Stimulated activated CD8-positive, alpha-beta memory T cell treated with anti-CD3 and anti-CD28 coated beads, Interleukin-7, amount 100 ng/mL, for 1 hour (primary cell): ENCODE measurements at places on chromosomes 2 and 18.

DNA sequence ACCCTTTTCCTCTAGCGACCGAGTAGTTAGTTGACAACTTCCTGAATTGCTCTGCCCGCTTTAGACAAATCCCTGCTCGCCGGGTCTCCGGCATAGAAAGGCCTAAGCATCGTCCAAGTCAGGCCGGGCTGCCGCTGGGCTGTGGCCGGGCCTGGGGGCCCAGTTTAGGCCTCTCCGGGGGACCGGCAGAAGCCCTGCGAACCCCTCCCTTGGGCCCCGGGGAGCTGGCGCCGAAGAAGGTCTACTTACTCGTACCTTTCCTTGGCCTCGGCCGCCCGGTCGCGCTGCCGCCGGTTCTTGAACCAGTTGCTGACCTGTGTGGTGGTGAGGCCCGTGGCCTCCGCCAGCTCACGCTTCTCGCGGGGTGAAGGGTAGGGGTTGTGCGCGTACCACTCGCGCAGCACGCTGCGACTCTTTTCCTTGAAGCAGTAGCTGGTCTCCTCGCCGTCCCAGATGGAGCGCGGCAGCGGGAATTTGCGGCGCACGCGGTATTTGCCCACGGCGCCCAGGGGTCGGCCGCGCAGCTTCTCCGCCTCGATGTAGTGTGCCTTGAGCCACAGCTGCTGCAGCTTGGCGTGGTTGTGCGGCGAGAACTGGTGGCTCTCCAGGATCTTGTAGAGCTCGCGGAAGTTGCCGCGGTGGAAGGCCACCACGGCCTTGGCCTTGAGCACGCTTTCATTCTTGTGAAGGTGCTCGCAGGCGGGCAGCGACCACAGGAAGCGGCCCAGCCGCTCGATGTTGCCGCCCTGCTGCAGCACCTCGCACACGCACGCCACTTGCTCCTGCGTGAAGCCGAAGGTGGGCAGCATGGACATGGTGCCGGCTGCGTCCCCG is 739 bp downstream of the SIX2 start:
- DNase-seq: no peak

DNA sequence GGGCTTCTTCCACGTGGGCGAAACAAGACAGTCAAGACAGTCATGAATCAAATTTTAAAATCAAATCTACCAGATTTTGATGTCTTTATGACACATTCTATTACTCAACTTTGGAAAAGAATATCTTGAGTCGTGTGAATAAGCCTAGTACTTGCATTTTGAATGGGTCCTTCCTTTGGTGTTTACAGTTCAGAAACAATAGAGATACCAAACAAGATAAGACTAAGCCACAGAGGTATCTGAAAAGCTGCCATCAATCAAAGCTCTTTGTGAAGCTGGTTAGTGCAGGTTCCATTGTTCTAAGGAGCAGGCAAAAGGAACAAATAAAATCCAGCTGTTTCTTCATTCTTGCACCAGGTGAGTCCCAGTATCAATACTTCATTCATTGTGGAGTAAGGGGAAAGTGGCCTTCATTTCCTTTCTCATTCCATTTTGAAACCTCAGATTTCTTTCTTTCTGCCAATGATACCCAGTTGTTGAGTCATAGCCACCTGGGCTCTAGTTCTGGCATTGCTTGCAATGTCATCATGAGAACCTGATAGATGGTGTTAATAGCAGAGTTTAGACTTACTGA is 151.7 kb upstream of the L3MBTL4 start:
- DNase-seq: no peak

GRCh38 chr2:120433816-120434290 is 87.9 kb downstream of the INHBB start:
- DNase-seq: no peak

GRCh38 chr2:128643221-128644065 is 324.8 kb upstream of the HS6ST1 start:
- no peak for DNase-seq

- DNase-seq: no peak
Observed at GRCh38 chr2:201909961-201910361, 103.6 kb downstream of the CDK15 start.

DNA sequence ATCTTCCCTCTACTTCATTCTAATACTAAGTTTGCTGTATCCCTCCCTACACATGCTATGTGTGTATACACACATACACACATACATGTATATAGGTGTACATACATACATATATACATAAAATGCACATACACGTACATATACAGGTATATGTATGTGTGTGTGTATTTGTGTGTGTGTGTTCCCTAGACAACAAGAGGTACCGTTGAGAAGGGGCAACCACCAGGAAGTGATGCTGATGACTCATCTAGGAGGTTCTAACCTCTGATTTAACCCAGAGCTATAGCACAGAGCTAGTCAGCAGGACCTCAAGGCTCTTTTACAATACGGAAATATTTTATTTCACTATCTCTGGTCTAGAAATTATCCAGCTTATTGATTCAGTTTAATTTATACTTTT is 139.2 kb downstream of the LAMA3 start:
- DNase-seq: no peak
